ENCODE measurements at places on chromosomes 12 and 14. TPM values are rescaled to one million over a fixed set of nuclear protein-coding genes. Genes with fewer than 3 reads are reported as not detected.

- DNase-seq = no peak
These were observed 58.6 kb downstream of the SYNE2 start for GRCh38 chr14:63911404-63911803.

DNA sequence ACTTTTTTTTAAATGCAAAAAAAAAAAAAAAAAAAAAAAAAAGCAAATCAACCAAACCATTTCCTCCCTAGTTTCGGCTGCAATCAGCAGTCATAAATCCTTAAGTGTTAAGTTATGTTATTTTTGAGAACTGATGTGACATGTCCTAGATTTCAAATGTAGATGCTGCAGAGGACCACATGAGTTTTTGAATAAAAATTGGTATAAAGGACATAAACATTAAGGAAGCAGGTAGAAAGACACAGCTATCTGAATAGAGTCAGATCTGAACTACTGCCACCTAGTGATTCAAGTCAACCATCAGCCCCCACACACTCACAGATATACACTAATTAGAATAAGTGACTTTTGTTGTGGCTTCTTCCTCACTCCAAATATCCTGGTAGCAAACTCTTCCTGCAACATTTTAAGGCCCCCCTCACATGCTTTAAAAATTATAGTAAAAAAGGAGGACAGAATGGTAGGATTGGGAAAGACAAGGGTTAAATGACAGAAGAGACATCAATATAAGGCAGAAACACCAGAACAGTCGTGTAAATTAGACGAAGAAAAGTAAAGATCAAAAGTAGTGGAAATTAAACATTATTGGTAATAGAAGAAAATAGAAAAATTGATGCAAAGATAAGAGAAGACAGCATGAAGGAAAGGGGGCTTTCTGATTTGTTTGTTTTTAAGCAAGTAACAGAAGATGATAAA lies 394.5 kb upstream of the ATP2B1 start:
- DNase-seq = no peak

The TPPP2 gene
- total RNA-seq = 0.73 TPM

DNA sequence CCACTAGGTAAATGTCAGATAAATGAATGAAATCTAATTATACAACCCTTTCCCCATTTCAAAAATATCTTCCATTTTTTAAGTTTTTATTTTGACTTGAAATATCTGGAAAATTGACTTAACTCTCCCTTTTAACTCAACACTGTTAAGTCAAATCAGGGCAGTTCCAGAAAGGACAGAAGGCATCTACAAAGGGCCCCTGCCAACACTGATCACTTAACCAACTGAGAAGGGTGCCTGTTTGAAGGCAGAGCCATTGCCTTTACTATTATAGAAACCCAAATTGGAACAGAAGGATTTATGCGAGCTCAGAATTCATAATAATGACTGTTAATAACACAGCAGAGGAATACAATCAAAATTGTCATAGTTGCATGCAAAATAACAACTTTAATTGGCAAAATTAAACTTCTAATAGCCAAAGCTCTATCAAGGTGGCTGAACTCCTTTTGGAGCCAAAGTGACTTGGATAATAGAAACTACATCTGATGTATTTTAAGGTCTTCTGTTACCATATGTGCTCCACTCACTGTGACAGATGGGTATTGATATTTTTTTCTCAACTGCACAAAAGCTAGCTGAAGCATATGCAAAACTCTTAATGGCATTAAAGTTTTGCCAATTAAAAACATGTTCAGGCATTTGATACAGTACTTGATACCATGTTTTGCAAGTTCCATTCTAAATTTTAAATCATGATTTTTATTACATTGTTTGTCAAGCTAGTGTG lies 383.8 kb downstream of the NOVA1 start:
- no peak for DNase-seq

DNA sequence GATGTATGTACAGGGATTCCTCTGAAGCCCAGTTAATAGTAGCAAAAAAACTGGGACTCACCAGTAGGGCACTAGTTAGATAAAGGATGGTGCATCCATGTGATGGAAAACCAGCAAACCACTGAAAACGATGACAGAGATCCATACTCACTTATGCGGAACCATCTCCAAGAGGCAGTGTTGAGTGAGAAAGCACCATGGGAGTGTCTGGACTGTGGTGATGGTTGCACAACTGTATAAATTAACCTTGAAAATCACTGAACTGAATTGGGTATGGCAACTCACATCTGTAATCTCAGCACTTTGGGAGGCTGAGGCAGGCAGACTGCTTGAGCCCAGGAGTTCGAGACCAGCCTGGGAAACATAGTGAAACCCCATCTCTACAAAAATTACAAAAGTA lies 53.6 kb upstream of the ZFP36L1 start:
- DNase-seq = no peak

DNA sequence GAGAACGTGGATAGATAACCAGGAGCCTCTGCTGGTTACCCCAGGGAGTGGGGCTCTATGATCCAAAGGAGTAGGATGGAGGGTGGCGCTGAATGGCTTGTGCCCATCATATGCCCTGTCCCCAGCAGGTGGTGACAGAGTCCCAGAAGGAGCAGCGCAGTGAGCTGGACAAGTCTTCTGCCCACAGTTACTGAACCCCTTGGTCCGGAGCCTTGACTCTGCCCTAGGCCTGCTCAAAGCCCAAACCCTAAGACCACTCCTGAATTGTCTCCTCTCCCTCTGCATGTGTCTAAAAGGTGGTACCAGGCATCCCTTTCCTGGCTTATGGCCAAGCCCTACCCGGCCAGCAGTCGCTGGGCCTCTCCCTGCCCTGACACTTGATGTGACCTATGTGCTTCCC lies 3.2 kb downstream of the PRPH start:
- no peak for DNase-seq

DNA sequence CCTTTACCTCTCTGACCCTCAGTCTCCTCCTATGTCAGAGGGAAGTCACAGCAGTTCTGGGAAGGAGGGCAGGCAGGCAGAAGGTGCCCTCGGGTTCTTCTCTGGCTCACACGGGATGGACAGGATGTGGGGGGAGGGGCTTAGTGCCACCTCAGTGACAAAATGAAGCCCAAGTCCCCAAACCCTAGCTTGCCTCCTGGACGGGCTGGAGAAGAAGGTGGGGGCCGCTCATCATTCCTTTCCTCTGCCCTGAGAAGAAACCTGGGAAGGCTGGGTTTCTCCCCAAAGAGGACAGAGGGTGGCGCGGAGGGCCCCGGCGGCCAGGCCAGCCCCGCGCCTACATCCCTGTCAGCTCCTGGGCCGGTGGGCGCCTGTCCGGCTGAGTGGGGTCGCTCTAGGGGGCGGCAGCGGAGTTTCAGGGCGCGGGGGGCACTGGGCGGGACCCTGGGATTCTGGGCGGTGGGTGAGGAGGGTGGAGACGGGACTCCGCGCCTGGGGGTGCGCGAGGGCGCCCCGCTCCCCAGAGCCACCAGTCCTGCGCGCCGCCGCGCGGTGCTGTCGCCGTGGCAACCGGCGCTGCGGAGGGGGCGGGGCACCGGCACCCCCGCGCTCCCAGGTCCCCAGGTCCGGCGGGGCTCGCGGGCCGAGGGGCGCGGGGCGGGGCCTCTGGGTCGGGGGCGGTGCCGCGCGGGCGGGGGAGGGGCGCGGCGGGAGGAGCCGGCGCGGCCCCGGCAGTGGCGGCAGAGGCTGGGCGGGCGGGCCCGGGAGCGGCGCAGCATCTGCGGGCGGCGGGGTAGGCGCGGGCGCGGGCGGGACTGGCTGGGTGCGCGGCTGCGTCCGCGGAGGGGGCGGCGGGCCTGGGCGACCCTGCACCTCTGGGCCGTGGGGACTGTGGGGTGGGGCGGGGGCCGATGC lies at the start of gene TMEM121:
TSS of gene TMEM121 (plus strand) at position 723 of the 915 bp plus-strand sequence. CDS start 2,252 bp downstream, outside the sequence.
- no peak for DNase-seq

DNA sequence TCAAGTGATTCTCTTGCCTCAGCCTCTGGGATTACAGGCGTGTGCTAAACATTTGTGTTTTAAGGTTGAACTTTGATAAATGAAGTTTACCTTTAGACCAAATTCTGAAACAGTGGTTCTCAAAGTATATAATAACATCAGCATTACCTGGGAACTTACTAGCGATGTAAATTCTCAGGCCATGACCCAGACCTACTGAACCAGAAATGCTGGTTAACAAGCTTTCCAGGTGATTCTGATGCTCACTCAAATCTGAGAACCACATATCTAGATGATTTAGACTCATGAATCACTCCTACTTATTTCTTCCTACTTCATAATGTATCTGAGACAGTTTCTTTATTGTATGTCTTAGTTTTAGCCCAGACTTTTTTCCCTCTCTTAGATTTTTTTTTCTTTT lies 43.6 kb downstream of the RAD51B start:
- no peak for DNase-seq

DNA sequence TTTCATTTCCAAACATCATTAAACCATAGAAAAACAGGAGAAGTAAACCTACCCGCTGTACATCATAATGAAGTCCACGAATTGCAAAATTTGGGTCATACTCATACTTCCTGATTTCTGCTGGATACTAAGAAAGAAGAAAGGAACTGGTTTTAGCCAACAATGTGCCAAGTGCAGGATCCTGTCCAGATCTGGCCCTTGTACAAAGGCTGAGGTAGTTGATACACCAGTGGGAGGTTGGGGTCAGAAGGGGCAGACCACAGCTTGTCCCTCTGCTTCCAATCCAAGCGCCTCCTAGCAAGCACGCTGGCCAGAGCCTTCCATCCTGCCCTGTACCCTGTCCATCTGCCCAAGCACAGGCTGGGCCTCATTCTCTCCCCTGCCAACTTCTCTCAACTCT lies 34.2 kb downstream of the NT5DC3 start:
- no peak for DNase-seq

The MYBPC1 gene
- 3.1 TPM for total RNA-seq

Data from cardiac septum (tissue), 1 donor.